Aorta (tissue), 5 donors: ENCODE measurements at places on chromosomes 1 and 21. TPM values are rescaled to one million over a fixed set of nuclear protein-coding genes. Genes with fewer than 3 reads are reported as not detected.

Gene SLC2A5
- 5.8 TPM for total RNA-seq

GRCh38 chr1:181001091-181001780, 21.4 kb downstream of the STX6 start:
- no peak for DNase-seq

- no peak for DNase-seq
Observed at GRCh38 chr1:16020325-16020724, 1.5 kb upstream of the CLCNKA start.

Gene CD1B
- not detected for total RNA-seq

DNA sequence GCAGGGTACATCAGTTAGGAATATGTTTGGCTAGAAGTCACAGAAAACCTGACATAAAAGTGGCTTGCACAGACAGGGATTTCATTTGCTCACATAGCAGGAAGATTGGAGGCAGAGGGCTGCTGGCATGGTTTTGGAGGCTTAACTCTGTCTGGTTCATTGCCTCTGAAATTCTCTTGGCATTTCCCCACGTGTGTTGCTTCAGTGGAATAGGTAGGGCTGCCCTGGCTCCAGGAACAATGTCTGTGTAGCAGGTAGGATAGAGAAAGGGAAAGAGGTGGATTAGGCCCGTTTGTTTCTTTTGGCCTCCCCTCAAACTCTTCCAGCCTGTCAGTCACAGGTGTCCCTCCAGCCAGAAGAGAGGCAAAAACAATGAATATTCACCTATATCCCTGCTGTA, 20.5 kb upstream of the SIPA1L2 start:
- no peak for DNase-seq

DNA sequence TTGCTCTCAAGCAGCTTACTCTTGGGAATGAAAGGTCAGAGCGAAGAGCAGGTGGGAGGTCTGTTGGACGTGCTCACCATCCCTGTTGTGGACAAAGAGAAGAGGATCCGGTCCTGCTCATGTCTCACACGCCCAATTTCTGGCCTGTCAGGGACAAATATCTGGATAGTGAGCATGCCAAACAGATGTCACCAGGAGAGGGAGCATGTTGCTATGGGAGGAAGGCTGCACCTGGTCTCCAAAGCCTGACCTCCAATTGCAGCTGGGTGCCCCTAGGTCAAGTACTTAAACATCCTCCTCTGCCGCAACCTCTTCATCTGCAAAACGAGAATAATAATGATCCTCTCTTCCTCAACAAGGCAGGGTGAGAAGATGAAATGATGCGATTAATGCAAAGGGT, 53.4 kb downstream of the DMRTA2 start:
- no peak for DNase-seq

DNA sequence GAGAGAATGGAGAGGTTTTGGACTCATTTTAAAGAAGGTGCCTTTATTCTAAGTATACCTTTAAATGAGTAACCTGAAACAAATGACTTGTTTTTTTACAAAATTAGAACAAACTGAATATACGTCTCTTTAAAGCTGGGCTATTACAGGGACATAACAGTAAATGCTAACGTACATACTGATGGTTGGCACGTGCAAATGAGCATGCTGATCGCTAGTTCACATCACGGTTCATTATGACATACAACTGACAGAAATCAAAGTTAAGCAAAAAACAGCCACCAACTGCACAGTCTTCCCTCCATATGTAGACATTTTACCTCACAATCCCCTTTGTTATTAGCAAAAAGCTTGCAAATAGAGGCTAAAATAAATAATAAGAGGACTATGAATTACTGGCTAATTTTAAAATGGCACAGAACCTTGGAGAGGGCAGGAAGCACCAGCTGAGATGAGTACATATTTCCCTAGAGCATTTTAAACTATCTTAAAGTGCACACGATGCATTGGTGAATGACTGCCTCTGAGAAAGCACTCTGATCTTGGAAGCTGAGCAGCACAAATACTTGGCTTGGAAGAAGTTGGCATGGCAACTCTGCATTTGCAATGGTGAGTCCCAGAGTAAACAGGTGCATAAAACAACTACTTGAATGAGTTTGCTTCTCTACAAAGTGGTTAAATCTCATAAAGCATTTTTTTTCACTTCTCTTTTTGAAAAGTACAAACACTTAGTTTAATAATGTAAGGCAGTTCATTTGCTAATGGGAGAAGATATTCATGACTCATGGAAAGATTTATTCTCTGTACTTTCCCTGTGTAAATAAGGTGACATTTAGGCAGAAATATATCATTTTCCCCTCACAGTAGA, 204.7 kb downstream of the LHX8 start:
- no peak for DNase-seq

DNA sequence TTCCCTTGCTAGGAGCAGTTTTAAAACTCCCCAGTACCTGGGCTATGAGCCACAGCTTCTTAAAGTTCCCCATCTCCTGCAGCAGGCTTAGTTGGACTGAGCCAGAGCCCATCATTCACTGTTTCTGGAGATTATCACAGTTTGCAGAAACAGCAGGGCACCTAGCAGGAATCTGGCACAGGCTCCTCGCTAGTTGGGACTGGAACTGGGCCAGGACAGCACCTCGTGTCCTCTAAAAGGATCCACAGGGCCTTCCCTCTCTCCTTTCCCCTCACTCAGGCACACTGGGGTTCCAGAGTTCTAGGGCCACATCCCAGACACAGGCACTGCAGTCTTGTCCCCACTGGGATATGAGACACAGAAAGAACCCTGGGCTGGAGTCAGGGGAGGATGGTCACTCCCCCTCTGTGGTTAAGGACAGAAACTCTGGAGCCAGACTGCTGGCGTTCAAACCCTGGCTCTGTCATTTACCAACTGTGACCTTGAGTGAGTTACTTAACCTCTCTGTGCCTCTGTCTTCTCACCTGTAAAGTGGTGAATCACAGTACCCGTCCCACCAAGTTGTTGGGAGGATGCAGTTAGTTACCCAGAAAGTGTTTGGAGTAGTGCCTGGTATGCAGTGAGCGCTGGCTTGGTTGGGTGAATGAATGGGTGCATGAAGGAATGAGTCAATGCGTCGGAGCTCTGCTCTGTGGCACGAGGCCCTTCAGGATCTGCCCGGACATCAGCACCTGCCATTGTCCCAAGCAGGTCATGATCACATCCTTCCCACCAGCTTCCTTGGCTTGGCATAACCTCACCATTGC, 18.8 kb upstream of the ECE1 start:
- no peak for DNase-seq

Gene KCNK1
- total RNA-seq = 5.9 TPM

DNA sequence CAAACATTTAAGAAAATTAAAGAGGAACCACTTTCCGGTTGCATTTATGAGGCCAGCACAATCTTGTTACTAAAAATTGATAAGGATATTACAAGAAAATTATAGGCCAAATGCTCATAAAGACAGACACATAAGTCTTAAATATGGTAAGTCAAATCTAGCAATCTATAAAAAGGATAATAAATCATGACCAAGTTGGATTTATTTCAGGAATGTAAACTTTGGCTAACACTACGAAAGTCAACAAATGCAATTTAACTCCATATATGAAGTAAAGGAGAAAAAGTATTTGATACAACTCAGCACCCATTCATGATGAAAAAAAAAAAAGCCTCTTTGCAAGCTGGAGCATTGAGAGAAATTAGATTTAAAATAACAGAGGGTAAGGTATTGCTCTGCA, 6.3 kb downstream of the HHAT start:
- no peak for DNase-seq

Gene SERINC2
- total RNA-seq = 2.5 TPM

DNA sequence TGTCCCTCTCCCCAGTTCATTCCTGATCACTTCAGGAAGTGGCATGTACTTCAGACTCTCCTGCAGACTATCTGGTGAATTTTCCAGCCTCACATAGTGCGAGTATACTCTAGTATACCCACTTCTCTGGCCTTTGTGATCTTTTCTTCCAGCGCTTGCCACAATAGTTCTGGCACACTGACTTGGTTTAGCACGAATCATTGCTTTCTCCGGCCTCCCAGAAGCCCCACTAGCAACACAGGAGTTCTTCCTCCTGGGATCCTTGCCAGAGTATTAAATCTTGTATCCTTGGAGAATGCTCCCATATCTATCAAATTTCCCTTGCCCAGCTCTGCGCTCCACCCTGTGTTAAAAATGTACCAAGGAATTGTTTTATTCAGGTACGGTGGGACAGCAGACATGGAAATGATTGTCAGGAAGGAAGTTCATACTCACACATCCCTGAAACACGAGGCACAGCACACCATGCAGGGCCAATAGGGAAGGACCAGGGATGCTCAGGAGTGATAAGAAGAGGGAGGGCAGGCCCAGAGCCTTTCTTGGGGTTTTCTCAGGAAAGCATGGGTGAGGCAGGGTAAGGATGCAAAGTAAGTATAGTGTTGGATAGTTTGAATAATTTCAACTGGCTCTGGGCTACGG, 136.7 kb downstream of the ADSS2 start:
- DNase-seq = no peak

Gene ESRRG
- total RNA-seq = 0.21 TPM

- DNase-seq = no peak
Observed at GRCh38 chr1:197285526-197286205, 17.6 kb downstream of the CRB1 start.

Gene ELF3
- 0.68 TPM for total RNA-seq

Gene NCF2
- 17.0 TPM for total RNA-seq

- DNase-seq = no peak
Observed at GRCh38 chr1:237794071-237794470, 96.7 kb downstream of the ZP4 start.

GRCh38 chr1:45148209-45148825, 58.1 kb downstream of the ZSWIM5 start:
- DNase-seq = no peak

DNA sequence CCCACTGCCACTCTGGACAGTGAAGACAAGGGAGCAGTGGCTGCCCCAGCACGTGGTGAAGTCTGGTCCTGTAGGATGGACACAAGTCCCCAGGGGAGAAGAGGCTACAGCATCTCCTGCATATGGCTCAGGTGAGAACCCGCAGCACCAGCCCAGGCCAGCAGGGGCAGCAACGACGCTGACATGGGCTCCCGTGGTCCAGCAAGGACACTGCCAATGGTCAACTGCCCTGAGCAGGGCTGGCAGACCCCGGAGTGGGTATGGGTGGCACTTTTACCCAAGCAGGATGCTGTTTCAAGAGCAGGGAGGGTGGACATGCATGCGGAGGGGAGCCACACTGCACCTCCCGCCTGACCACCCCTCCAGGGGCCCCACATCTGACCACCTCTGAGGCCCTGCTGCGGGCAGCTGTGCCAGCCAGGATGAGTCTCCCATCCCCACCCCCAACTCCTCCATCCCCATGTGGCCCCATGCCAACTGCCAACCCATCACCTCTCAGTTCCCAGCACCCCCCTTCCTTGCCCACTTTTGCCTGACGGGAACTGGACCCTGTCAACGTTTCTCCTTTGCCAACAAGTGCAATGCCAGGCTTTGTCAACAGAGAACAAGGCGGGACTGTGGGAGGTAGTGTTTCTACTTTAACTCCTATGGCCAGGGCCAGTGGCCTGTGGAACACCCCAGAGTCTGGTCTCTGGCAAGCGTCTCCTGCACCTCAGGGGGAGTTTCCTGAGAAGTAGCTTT, 8.6 kb downstream of the MORN1 start:
- peak; percentile 78 for DNase-seq

DNA sequence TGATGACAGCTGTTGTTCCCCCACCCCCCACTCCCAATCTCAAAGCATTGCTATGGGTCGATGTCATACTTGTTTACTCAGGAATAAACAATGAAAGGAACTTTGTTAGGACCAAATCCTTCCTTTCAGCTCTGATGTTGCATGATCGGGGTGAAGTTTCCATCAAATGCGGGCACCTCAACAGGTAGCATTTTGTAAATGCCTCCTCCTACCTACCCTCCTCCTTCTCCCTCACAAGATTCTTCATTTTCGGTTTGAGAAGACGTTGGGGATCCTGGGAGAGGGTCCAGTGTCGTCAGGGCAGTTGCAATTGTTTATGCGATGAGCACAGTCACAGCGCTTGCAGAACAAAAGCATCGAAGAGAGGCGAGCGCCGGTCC, 758 bp upstream of the HUNK start:
- DNase-seq = no peak

GRCh38 chr1:199472018-199472417, 555.5 kb upstream of the NR5A2 start:
- DNase-seq = no peak
